Mesendoderm (in vitro differentiated cells): ENCODE measurements at places on chromosomes 7 and 10.

GRCh38 chr10:123146013-123146893 is 1.7 kb upstream of the HMX2 start:
- no peak for DNase-seq

DNA sequence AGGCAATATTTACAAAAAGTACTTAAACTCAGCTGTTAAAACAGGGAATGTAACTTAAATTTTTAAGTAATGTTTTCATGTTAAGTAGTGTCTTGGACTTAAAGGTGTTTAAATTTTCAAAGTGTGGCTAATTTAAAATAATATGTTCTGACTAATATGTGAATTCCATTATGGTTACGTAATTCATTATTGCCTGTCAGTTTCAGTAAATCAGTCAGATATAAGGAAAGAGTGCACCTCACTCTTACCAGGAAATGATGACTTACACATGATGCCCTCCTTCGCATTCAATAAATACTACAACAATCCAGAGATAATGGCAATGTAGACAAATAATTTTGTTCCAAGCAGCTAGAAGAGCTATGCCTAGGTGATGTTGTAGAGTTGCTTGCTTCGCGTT is 69.0 kb upstream of the WNT16 start:
- no peak for DNase-seq

GRCh38 chr10:75483188-75483587 is 51.8 kb downstream of the LRMDA start:
- no peak for DNase-seq

GRCh38 chr7:39259391-39260003 is 281.8 kb downstream of the POU6F2 start:
- DNase-seq, result peak; percentile 18

DNA sequence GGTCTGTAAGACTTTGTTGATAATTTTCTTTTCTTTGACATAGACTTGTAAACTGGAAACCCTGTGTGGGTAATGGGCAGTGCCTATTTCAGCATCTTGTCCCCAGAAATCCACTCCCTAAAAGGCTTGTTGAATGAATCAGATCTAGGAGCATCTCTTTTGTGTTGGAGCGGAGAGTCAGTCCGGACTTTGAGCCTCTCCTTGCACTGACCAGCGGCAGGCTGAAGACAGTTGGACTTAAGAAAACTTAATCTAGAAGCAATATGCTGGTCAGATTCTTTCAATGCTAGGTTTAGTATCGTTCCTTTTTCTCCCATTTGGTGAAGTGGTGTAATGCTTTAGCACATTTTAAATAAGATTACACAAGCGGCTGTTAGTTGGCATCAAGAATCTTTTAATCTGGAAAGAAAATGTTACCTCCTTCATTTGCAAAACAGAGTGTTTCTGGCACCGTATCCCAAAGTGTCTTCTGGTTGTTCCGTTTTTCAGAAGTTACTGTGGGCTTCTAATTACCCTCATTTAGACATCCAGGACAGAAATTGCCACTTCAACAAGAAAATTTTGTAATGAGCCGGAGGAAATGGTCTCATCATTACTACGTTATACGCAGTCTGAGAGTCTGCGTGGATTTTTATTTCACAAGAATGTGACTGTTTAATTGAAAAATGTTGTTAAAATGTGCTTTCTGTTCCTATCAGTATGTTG is 74.7 kb downstream of the CUX1 start:
- no peak for DNase-seq

DNA sequence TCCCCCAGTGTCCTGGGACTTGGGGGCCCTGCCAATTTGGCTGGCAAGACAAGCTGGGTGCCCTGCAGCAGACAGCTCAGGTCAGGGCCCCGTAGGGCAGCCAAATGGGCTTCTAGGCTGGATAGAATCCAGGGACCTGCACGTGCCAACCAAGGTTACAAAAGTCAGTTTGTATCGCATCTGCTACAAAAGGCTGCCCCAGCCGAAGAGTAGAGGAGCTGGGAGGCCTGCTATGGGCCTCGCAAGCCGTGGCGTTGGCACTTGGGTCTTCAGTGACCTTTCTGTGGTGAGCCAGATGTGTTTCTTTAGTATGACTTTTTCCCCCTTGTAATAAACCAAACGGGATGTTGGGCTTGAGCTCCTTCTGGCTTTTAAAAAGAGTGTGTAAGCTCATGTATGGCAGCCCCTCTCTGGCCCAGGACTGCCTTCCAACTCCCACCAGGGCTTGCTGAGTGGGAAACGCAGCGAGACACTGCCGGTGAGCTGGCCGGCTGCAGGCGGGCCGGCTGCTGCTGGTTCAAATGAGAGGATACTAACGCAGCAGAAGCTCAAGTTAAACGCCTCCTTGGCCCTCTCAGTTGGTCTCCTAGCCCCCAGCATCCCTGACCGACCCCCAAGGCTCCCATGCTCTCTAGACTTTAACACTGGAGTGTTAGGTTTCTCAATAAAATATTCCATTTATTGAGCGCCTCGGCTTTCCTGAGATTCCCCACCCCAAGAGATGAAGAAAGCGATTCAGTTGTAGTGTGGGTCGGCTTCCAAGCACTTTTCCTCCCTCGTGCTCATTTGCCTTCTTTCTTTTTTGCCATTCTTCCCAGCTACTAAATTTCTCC is 3.1 kb upstream of the HOXA10 start:
- DNase-seq, result no peak

GRCh38 chr10:22345301-22346095 is at the start of gene SPAG6:
Gene SPAG6 (plus strand): TSS chr10:22345496. CDS start chr10:22345612, 116 bp downstream.
- peak; percentile 81 for DNase-seq

- no peak for DNase-seq
Observed at GRCh38 chr10:8305876-8306652, 251.6 kb downstream of the GATA3 start.

DNA sequence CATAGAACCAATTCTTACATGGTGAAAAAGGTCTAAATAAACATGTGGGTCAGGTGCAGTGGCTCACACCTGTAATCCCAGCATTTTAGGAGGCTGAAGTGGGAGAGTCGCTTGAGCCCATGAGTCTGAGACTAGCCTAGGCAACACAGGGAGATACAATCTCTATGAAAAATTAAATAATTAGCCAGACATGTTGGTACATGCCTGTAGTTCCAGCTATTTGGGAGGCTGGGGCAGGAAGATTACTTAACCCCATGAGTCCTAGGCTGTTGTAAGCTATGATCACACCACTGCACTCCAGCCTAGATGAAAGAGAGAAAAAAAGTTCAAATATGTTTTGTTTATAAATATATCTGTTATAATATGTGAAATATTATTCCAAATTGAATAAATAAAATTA is 643.6 kb downstream of the IPMK start:
- DNase-seq, result no peak

DNA sequence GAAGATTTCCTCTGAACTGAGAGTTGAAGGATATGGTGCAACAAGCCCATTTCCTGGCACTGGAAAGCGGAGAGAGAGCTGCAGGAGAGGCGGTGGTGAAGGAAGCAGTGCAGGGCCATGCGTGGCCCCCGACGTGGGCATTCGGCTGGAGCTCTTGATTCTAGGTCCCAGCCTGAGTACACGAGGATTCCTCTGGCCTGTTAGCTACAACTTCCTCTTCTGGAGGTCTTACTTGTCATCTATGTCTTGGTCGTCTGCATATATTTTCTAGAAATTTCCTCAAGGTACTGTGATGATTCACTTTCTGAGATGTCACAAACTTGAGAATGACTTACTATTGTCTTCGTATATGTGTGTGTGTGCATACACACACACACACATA is 59.2 kb upstream of the JAZF1 start:
- DNase-seq, result no peak

- peak; percentile 41 for DNase-seq
Observed at GRCh38 chr10:11604865-11605650, 6.4 kb downstream of the USP6NL start.

DNA sequence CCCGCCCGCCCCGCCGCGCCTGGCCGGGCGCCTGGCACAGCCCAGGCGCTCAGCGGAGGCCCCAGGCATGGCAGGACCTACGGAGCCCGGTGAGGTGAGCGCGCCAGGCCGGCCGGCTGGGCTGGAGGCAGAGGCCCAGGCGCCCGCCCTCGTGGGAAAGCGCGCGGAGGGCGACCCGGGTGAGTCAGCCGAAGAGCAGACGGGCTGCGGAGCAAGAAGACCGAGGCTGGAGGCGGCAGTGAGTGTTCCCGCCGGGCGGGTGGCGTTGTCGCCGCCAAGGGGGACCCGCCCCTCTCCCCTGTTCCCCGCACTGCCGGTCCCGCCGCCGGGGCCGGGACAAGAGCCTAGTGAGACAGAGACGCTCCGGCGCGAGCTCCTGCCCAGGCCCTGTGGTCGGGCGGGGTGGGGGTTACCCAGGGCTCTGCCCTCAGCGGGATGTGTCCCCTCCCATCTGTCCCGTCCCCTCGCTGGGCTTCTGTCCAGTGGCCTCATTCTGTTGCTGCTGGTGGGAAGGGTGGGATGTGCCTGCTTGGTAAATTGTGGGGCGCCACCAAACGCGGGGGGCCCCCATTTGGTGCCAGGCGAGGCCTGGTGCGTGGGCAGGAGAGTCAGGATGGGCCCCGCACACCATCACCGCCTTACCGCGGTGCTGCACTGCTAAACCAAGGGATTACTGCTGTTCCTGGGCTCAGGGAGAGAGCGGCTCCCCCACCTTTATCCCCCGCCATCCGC is 17.0 kb upstream of the NODAL start:
- DNase-seq, result peak; percentile 83

DNA sequence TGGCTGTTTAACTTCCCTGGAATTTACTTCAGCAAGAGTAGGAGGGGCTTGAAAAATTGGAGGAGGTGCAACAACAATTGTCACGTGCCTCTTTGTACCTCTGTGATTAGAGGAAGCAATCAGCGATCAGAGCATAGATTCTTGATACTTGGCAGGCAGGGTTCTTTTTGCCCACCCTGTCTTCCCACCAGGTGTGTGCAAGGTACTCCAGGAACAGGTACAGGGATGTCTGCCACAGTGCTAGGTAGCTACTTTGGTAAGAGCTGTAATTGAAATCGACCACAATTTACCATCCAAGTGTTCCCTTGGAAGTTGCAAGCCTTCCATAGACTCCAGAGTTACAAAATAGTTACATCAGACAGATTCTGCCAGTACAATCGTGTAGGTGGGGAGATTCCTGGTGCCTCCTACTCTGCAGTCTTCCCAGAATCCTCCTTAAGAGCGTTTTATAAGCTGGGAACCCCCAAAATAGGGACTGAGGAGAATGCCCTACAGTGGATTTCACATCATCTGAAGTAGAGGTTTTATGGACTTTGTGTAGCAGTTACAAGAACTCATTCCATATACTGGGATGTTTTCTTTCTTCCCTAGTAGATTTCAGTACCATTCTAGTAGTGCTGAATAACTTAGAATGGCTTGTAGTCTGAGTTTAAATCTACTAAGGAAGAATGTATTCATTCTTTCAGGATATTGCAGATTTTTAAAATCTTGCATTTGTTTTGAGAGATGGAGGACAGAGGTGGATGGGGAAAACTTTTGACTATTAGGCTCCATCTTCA is 101.9 kb downstream of the EXOC4 start:
- DNase-seq, result peak; percentile 59

DNA sequence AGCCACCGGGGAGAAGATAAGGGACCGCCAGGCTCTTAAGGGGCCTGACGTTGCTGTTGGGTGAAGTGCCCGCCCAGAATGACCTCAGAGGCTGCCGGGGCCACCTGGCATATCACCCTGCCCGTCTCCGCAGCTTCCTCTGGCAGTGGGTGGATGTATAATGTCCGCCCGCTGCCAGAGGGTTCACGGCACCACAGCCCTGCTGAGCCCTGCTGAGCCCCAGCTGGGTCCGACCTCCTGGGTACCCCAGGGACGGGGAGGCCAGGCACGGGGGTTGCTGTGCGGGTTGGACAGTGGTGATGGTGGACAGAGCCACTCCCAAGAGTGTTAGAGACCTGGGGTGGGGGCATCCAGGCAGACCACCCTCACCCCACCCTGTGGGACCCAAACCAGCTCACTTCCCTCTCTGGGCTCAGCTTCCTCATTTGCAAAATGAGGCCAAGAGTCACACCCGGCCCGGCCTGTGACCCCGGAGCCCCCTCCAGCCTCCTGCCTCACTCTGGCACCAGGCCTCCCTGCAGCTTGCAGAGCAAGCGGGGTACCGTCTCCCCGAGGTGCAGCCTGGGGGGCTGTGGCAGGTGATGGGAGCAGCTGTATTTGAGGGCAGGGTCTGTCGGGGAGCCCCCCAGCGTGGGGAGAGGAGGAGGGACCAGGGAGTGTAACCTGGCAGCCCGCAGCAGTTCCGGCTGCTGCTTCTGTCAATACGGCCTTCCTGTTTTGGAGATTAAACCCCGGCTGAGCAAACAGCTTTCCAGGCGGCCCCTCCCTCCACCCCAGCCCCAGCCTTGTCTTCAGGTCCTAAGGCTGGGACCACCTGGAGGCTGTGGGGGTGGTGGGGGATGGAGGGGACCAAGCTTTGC is 8.4 kb upstream of the LFNG start:
- DNase-seq, result no peak

DNA sequence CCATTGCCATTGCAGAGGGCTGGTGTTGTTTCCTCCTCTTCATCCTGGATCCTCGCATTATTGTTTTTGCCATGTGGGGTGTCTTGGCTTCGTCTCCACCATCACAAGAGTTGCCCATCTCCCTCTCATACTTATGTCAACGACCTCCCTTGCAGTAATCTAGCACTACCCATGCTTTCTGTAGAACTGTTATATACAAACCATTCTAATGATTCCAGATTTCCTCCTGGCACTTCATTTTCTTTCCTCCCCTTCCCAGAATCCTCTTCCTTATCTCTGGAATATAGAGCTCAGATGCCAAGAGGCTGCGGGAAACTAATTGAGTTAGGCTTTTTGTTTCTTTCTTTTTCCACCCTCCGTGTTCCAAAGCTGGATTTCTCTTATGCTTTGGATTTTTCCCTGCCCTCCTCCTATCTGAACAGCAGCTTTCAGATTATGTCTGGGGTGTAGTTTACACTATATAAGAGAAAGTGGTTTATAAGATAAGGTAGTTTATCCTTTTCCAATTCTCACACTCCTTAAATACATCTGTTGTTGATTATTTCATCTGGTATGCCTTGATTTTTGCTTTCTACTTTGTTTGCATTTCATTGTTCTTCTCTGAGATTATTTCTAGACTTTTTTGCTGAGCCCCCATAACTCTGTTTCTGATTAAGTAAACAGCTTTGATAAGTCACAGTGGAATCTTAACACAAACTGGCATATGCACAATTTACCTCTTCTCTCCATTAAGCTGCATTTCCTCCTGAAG is 264.1 kb downstream of the BICC1 start:
- no peak for DNase-seq

DNA sequence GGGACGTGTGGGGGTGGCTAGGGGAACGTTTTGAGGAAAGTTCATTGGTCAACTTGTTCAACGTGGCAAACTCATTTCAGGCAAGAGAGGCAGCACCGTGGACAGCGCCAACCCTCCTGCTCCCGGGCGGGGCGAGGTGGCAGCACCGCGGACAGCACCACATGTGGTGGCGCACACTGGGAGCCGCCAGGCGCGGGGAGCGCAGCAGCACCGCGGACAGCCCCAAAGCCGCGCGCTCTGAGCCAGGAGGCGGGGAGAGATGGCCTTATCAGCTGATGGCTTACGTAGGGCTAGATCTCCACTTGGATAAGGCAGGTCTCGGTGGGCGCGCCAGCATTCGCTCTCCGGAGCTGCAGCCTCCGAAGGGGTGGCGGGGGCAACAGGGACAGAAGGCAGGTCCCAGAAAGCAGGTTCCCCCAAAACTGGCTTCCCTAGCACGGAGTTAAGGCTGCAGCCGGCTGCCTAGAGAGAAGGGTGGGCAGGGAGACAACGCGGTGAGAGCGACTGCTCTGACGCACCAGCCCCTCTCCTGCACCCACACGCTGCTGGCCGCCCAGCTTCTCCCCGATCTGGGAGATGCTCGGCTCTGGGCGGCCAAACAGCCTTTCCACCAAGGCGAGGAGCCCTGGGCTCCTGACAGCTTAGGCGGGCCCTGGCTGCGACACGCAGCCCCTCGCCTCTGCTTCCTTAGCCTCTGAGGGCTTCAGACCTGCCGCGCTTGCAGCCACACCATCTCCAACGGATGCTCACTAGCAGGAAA is at the start of gene HTR5A:
Gene HTR5A (plus strand): TSS at position 333 of the 760 bp plus-strand sequence. CDS start 576 bp downstream, outside the sequence.
- DNase-seq, result peak; percentile 94
